T47D (cell line): ENCODE measurements at places on chromosomes 4 and X.

DNA sequence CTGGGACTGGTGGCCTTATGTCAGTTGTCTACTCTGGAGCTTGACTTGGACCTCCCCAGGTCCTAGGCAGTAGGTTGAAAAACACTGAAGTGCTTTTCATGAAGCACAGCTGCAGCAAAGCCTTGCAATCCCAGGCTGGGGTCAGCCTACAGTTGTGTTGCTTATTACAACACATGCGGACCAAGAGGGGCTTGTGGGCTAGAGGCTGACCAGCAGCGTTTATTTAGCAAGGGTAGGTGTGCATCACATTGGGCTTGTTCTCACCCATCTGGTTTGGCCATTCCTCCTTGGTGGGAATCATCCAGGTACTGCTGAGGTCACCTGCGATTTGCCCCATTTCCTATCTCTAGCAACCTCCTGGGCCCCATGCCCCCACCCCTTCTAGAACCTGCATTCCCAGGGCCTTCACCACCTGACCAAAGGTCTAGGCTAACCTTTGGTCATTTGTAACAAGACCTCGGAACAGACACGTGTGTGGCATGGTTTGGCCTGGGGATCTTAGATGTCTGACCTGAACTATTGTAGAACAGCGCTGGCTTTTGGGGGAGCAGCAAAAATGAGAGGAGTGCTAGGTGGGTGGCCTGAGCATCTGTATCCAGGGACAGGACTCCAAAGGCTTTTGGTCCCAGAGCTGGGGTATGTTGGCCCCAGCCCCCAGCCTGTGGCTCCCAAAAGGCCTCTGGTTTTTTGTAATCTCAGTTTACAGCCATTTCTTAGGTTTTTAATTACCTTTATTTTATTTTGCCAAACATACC, 3.0 kb downstream of the RPL10 start:
- DNase-seq, result peak; percentile 56

DNA sequence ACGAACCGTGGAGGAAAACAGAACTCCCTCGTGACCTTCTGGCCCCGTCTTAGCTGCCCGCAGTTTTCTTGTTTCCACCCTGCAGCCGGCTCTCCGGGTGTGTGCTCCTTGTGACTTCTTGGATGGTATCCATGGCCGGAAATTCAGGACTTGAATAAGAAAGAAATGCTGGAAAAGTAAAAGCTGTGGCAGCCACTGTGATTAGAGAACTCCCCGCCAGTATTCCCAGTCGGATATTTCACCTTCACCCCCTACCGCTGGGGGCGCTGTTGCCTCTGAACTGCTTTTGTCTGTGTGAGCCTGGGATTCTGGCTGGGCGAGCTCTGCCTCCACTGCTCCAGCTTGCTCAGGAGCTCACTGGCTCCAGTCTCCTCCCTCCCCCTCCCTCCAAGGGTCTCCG, 41.5 kb upstream of the CYP4V2 start:
- DNase-seq, result no peak

GRCh38 chr4:160836431-160836830, 1327.4 kb downstream of the FSTL5 start:
- DNase-seq, result peak; percentile 47

DNA sequence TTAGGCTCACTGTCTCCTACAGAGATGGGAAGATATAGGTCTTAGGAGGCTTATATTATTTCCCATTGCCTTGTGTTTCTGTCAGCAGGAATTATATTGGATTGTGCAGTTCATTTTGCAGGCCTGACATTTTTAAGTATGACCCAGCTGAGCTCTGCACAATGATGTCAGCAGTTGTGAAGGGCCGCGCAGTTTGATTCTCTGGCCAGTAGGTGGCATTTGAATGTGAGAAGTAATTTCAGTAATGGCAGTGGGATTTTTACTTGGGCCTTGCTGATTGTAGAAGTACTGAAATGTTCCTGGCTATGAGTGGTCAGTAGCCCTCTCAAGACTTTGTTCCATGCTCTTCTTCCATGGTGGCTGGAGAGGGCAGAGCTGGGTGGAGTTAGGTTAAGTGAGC, 247.2 kb upstream of the MTMR8 start:
- no peak for DNase-seq

DNA sequence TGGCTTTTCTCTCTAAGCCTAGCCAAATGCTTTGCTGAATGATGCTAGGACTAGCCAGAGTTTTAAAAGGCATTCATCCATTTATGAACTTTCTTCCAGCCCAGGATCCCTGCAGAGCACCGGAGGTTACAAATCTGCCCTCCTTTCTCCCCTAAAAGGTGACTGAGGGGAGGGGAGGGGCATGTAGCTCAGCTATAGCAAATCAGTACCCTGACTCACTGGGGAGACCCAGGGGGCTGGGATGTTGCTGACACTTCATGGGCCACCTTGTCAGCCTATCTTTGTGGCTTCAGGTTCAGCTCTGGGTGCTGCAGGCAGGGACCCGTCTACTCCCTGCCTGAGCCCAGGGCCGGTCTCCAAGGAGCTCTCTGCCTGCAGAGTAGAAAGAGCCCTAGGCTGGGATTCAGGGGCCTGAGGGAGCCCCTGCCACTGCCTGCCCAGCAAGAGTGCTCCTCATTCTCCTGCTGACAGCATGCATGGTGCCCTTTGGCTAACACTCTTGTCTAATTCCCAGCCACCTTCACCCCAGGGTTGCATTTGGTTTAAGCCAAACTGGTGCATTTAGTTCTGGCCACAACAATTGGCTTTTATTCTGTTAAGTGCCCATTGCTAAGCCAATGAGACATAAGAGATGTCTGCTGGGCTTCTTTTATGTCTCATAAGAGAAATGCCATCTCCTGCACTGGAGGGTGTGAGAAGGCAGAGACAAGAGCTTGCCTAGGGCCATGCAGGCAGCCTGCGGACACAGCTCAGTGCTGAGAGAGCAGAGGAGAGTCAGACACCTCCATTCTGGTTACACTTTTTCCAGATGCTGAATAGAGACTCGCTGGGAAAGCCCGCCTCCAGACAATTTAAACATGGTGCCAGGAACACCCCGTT, 11.9 kb upstream of the UBA6 start:
- no peak for DNase-seq

GRCh38 chr4:111802191-111802590, 343.1 kb upstream of the FAM241A start:
- no peak for DNase-seq

GRCh38 chrX:135431886-135432285, 10.1 kb downstream of the SMIM10L2A start:
- DNase-seq, result no peak

GRCh38 chrX:139766545-139766983, 58.6 kb upstream of the MCF2 start:
- no peak for DNase-seq

DNA sequence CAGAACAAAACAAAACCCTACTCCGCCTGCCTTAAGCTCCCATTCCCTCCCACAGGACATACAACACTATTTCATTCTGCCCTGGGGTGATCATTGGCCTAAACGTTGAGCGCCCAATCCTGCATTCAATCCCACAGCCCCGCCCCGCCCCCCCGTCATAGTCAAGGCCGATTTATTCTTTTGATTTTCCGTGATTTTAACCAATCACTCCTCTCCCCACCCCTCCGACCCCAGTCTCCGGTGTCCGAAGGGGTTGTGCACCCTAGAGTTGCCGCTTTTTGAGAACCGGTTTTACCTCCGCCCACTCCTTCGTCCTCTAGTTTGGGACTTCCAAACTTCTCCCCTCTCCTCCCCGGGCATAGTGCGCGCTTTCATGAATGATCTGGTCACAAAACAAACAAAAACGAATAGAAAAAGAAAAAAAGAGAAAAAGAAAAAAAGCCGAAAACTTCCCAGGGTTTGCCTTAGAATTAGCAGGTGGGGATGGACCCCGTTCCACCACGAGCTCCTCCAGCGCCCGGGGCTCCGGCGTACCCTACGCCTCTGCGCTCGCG, 446 bp upstream of the UBE2A start:
- peak; percentile 69 for DNase-seq
